ENCODE measurements at places on chromosomes 16 and 17.

GRCh38 chr17:15945527-15946191 lies 729 bp downstream of the ADORA2B start:
- DNase-seq, result no peak

DNA sequence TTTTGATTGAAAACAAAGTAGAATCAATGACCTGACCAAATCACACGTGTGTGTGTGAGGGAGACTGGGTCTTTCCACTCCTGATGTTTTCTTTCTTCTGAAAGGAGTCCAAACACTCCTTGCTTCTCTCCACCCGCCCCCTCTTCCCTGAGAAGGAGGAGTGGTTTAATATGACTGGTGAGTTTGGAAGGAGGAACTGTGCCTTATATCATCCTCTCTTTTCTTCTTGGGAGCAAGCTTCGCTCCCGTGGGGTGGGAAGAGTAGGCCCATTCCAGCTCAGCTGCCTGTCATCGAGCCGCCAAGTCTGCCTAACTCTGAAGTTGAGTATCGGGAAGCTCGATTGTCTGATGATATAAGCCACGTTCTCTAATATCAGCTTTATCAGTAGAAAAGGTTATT lies 96.5 kb downstream of the YPEL2 start:
- DNase-seq, result no peak

GRCh38 chr16:1510941-1511351 lies 17.8 kb downstream of the TELO2 start:
- DNase-seq, result no peak

DNA sequence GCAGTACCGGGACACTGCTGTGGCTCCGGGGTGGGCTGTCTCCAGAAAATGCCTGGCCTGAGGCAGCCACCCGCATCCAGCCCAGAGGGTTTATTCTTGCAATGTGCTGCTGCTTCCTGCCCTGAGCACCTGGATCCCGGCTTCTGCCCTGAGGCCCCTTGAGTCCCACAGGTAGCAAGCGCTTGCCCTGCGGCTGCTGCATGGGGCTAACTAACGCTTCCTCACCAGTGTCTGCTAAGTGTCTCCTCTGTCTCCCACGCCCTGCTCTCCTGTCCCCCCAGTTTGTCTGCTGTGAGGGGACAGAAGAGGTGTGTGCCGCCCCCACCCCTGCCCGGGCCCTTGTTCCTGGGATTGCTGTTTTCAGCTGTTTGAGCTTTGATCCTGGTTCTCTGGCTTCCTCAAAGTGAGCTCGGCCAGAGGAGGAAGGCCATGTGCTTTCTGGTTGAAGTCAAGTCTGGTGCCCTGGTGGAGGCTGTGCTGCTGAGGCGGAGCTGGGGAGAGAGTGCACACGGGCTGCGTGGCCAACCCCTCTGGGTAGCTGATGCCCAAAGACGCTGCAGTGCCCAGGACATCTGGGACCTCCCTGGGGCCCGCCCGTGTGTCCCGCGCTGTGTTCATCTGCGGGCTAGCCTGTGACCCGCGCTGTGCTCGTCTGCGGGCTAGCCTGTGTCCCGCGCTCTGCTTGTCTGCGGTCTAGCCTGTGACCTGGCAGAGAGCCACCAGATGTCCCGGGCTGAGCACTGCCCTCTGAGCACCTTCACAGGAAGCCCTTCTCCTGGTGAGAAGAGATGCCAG lies 12.9 kb downstream of the STH start:
- DNase-seq, result no peak

GRCh38 chr16:26644912-26645543 lies 421.7 kb upstream of the C16orf82 start:
- DNase-seq, result no peak

All from effector memory CD4-positive, alpha-beta T cell (primary cell).